ENCODE measurements at places on chromosomes 2 and 18. TPM values are rescaled to one million over a fixed set of nuclear protein-coding genes. Genes with fewer than 3 reads are reported as not detected.

The DSC2 gene
- polyA plus RNA-seq, result 5.1 TPM

The SP140 gene
- polyA plus RNA-seq, result 0.17 TPM

GRCh38 chr2:233117811-233118647 is 57.9 kb downstream of the INPP5D start:
- H3K27me3 ChIP-seq, result no peaks in the 10 kb centered on the region
- H3K4me3 ChIP-seq, result no peak overlapping the region
- H3K27ac ChIP-seq, result no peak overlapping the region
- peaks cover 7% of the 10 kb centered on the region for H3K36me3 ChIP-seq

DNA sequence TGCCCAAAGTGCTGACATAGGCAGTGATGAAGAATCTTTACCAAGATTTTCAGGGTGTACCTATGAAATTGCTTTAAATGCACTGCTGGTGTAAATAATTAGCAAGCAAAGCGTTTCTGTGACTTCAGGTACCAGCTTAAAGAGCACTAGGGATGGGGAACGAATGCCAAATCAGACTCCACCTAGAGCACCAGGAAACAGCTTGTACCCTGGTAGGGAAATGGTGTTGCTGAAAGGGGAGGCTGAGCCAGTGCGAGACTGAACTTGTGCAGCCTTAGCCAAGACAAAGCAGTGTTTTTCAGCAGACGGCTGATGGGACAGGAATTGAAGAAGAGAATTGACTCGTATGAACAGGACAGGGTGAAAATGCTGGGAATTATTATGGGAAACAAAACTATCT is 65.6 kb downstream of the TWSG1 start:
- H3K36me3 ChIP-seq, result peaks cover 32% of the 10 kb centered on the region
- no peak for DNase-seq

GRCh38 chr2:29940706-29941105 is 19.3 kb upstream of the ALK start:
- H3K4me1 ChIP-seq, result no peaks in the 10 kb centered on the region
- no peak overlapping the region for H3K4me3 ChIP-seq
- no peaks in the 10 kb centered on the region for H3K36me3 ChIP-seq
